DMS53 (cell line): ENCODE measurements at places on chromosomes 2 and 18.

DNA sequence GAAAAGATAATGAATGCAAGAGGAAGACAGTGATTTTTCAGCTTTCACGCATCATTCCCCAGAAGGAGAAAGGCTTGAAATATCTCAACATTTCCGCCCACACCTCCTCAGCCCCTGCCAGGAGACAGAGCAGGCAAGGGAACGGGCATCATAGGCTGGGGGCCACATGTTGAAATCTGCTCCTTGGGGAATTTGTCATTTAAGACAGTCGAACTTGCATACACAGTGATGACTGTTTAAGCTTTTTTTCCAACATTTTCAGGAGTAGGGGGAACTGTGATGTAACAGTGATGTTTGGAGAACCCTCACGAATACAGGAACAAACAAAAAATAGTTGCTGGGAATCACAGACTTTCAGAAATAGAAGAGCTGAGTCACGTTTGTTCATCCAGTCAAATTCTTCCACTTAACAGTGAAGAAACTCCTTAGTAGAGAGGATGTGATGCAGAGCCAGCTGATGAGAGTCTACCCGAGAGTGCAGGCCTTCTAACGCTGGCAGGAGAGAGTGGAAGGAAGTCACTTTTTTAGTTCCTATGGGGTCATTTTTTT lies 266.8 kb downstream of the ALPK2 start:
- peak; percentile 75 for DNase-seq

GRCh38 chr2:1173528-1173927 lies 222.9 kb downstream of the SNTG2 start:
- DNase-seq: peak; percentile 2

DNA sequence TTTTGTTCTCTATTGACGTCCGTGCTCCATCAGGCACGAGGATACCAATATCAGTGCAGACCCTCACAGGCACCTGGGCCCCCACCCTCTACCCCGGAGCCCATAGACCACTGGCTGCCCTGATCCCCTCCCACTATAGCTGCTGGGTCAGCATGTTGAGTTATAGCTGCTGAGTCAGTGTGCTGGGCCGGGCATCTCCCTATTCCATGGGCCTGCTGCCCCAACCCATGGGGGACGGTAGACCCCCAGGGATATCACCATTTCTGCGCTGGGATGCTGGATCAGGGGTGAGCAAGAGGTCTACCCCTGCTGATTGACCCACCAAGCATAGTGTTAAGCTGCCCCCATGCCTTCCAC lies 100.1 kb upstream of the ST3GAL5 start:
- DNase-seq: no peak

GRCh38 chr2:102010902-102011301 lies 19.1 kb downstream of the IL1R2 start:
- no peak for DNase-seq

DNA sequence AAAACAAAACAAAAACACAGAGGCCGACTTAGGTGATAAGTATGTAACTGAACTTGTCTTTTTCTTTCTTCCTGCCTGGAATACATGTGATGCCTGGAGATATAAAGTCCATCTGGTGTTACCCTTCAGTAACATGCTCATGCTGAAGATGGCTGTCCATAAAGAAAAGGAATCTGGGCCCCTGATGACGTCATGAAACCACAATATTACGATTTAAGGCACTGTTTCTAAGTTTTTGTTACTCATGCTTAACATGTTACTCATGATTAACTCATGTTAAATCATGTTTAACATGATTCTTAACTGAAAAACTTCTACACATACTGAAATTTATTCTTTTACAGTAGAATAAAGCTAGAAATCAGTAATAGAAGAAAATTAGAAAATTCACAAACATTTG lies 49.0 kb downstream of the STRADB start:
- no peak for DNase-seq

DNA sequence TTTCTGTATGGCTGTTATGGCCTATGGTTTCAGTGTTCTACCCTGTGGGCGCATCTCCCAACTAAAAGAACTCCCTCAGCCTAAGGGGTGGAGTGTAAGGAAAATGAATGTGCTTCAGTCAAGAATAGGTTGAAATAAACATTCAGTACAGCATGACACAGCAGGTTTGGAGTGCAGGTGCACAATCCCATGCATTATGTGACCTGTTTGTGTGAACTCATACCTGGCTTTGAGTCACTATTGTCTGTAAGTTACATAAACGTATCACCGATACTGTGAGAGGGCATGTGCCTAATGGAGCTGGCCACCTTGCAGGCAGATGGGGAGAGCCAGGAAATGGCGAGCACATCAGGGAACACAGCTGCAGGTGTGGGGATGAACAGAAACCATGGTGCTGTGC lies 216.0 kb downstream of the DSEL start:
- DNase-seq: peak; percentile 81

DNA sequence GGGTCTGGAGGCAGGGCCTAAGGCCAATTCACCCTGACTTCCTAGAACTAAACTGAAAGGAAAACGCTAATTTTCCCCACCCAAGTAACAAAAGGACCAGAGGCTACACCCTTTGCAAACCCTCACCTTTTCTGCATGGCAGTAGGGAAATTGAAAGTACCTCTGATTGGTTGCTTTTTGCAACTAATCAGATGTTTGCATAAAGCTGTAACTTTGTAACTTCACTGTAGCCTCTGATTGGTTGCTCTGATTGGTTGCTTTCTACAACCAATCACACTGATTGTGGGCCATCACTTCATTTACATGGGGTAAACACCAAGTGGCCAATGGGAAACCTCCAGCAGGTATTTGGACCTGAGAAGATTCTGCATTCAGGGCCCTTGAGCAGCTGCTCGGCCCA lies 20.8 kb downstream of the EIPR1 start:
- DNase-seq: no peak

DNA sequence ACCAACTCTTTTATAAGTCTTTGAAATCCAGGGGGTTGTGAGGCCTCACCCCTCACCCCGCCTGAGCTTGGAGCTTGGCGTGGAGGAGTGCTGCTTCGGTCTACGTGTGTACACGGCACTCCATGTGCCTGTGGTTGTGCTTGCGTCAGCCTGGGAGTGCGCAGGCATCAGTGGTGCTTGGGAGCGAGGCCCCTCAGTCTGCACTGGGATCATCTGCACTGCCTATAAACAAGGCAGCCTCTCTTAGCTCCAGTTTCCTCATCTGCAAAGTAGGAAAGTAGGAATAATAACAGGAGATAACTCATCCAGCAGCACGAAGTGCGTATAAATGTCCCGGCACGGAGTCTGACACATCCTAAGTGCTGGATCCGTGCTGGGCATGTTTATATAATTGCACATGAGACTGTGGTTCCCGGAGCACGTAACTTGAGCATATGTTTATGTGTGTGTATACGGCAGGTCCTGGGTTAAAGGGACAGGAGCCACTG lies 1.2 kb downstream of the GYPC start:
- DNase-seq: no peak

- DNase-seq: no peak
Measured at GRCh38 chr2:101041413-101041812, 39.3 kb downstream of the RPL31 start.

GRCh38 chr2:73333564-73333963 lies 40.2 kb upstream of the EGR4 start:
- DNase-seq: peak; percentile 93

DNA sequence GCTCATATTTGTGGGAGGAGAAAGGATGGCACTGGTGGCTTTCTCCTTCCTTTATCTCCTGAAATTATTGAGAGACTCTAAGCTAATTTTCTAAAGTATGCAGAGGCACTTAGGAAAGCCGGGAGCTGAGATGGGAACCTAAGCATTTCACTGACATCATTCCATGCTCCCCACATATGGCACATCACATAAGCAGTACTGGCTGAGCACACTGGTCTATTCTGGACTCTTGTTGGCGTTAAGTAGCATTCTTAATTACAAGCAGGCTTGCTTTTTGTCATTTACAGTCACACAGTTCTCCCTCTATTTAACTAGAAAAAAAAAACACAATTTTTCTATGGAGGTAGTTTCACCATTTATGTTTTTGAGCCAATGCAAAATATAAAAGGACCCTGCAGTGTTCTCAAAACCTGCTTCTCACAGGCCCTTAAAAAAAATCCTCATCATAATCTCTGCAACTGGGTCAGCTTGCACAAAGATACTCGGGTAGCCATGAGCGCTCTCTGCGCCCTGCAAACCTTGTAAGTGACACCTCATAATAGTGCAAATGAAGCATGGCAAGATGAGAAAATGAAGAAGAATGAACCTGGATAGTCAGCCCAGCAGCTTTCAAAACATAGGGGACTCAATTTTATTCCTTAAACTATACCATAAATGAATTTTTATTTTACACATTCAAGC lies 688.6 kb downstream of the NRXN1 start:
- no peak for DNase-seq

- peak; percentile 89 for DNase-seq
Measured at GRCh38 chr2:43676322-43677050, at the start of gene C1GALT1C1L. C1GALT1C1L (minus strand) TSS chr2:43676429; CDS start chr2:43676322, 107 bp downstream.

DNA sequence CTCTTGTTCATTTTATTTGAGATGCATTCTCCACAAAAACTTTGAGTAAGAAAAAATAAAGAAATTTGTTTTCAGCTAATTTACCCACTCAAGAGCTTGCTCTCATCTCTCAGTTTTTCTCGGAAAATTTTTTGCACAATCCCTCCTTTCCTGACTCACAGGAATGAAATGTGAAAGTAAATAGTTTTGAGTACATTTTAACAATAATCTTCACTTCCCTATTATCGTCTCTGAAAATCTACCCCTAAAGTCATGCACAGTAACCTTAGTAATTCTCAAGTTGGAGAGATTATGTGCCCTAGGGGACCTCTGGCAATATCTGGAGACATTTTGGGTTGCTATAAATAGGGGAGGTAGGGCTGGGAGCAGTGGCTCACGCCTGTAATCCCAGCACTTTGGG lies 2.6 kb downstream of the CYB5A start:
- DNase-seq: no peak

DNA sequence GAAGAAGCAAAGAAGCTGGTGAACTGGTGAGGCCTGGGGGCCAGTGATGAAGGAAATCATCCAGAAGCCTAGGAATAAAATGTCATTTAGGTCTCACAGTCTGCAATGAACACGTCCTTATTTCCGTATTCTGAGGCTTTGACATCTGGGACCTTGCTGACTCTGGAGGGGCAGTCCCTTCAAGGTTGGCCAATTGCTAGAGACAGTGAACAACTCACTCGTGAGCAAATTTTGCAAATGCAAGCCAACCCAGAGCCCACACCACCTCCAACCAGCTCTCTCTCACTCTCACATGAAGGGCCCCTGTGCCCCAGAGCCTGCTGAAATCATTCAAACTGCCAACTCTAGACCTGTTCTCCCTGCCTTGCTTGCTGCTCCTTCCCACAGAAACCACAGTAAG lies 279.1 kb upstream of the LYPD1 start:
- no peak for DNase-seq

GRCh38 chr2:218961651-218962570 lies 2.4 kb downstream of the CDK5R2 start:
- DNase-seq: peak; percentile 82

DNA sequence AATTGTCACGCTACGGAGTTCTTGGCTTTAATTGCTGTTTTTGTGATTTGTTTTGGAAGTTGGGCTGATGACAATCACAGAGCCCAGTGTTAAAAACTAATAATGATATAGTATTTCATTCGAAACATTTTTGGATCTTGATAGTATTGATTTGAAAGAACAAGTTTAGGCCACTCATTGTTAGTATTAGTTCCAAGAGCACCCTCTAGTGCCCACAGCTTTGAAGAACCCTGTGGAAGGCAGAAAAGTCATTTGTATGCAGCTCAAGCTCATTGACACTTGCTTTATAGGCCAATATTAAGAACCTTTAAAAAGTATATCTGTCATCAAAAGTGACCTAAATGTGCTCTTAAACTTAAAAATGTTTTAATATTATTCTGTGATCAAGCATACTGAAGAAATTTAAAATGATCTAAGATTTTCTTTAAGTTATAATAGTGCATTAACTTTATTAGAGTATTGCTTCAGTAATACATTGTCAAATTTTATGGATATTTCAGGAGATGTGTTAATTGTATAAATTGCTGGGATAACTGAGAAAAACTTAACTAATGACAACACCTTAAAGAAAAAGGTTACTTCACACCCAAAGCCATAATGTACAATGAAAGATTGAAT lies 191.0 kb downstream of the GRB14 start:
- peak; percentile 83 for DNase-seq

GRCh38 chr2:41947701-41948396 lies 100.0 kb upstream of the PKDCC start:
- no peak for DNase-seq

DNA sequence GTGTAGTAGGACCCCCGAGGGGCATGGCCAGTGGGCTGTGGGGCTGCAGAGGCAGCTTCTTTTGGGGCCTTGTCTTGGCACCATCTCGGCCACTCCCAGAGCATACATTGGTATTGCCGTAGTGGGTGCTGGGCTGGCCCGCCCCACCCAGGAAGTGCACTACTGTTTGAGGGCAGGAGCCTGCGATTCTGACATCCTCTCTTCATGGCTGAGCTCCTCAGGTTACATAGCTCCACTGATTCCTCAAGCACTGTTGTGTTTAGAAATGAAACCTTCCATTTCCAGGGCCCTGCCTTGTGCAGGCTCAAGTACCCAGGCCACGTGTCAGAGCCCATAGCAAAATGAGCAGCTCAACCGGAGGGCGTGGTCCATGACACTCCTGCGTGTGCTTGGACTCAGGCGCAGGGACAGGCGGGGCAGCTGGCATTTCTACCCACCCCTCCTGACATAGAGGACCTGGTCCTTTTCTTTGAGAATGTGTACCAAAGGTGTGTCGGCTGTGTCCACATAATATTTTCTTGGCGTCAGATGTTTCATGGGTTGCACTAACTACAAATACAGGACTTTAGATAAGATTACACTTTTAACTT lies 67.9 kb downstream of the DGKD start:
- DNase-seq: no peak

- DNase-seq: no peak
Measured at GRCh38 chr2:181141676-181142075, 161.3 kb downstream of the UBE2E3 start.

DNA sequence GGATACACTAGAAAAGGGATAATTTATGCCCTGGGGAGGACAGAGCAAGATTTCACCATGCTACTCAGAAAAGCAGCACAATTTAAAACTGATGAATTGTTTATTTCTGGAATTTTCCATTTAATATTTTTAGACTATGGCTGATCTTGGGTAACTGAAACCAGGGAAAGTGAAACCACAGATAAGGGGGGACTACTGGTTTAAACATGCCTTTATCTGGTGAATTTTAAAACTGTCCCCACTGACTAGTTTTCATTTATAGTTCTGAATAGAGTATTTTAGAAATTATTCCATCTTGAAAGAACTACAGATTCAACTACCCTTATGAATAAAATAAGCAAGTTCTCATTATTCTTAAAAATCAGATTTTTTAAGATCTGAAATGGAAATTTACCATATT lies 15.0 kb downstream of the NFU1 start:
- DNase-seq: no peak

- DNase-seq: no peak
Measured at GRCh38 chr18:66641056-66641455, 37.2 kb upstream of the CDH19 start.
